KG1 (cell line): ENCODE measurements at places on chromosomes 1 and 21.
A peak's percentile ranks its signal among the peaks of the same experiment; 100 is the strongest.

- DNase-seq, result no peak
Measured at GRCh38 chr1:234004591-234004990, 100.1 kb downstream of the SLC35F3 start.

GRCh38 chr1:242432491-242433095 lies 91.9 kb downstream of the PLD5 start:
- no peak for DNase-seq

DNA sequence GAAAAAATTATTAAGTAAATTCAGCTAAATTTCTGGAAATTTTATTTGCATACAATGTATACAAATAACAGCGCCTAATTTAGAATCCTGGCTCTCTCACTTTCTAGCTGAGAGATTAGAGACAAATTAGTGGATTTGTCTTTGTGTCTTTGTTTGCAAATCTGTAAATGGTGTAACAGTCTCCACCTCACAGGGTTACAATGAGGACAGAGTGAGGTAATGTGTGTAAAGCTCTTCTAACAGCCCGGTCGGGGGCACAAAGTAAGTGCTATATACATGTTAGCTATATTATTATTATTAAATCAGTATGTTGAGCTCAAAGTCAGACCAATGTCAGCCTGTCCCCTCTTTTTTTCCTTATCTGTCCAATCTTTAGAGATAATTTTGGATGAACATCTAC lies 5.0 kb upstream of the ADAMTSL4 start:
- no peak for DNase-seq

- DNase-seq, result peak; percentile 37
Measured at GRCh38 chr1:234315091-234315541, 58.1 kb upstream of the COA6 start.

- DNase-seq, result no peak
Measured at GRCh38 chr1:108718927-108719655, 6.4 kb downstream of the FNDC7 start.

- no peak for DNase-seq
Measured at GRCh38 chr1:206590025-206590758, 22.1 kb downstream of the EIF2D start.

DNA sequence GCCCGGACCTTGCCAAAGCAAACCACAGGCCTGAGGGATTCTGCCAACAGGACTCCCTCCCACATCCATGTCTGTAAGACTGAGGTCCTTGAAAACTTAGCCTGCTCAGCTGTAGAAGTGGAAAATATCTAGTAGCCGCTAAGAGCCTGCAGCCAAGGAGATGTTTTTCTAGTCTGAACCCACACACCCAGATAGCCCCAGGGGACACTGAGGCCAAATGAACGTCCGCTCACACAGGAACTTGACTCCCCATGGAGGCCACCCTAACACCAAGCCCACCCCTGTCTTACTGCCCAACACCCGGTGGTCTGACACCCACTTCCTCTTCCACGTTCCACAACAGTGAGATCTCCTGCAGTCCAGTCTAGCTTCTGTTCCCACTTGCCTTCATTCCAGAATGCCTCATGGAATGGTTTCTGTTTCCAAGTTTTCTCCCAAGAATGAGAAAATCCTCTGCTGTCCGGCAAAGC lies 174.8 kb downstream of the PLPP3 start:
- no peak for DNase-seq

DNA sequence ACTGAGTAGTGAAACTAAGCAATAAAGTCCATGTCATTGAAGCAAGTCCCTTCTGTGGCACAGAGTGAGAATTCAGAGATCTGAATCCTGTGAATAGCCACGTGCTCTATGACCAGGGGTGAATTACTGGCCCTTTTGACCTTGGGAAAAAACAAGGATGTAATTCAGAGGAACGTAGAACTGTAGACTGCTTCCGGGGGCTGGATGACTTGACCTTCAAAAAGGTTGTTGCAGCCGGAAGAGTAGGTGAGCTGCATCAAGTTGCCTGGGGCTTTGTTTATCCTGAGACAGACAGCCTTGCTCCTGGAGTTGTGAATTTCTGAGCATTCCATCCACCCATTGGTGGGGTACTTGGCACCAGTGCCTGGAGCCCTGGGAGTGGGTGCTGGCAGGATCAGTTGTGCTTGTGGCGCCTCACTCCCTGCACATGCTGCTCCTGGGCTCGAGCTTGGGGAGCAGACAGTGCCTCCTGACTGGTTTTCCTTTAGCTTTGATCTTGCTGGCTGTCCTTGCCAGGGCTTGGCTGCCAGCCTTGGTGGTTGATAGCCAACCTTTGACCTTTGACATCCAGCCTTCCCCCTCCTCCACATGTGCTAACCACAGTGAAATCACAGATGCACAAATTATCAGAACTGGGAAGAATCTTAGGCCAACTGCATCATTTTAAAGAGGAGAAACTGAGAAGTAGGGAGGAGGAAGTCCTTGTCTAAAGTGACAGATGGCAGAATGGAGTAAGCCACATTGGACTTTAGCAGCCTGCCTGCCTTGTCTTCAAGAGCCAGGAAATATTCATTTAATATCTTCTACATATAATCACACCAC lies 16.2 kb upstream of the MYOG start:
- DNase-seq, result no peak

DNA sequence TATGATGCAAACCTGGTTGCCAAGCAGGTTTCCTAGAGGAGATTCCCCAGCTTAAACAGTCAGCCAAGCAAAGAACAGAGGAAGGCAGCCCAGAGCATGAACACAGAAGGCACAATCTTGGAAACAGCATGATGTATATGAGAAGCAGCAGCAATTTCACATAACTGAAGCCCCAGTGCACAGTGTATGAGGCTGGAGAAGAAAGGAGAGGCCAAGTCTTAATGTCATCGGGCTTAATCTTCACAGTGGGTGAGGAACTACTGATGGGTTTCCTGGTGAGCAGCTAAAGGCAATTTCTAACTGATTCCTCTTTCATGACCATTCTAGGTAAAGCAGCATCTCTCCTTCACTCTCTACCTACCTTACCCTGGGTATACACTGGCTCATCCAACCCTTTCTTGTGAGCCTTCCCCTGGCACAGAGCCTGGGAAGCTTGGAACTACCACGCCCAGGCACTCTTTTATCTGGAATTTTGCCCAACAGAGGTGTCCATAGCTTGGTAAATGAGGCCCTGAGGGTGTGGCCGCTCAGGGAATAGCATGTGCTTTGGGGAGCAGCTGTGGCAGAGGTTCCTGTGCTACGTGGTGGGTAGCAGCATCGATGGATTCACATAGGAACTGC lies 22.0 kb downstream of the FYB2 start:
- DNase-seq, result no peak

GRCh38 chr1:169368406-169368769 lies 393 bp downstream of the BLZF1 start:
- no peak for DNase-seq

- DNase-seq, result no peak
Measured at GRCh38 chr1:182374101-182374834, 17.3 kb downstream of the GLUL start.

GRCh38 chr21:29267666-29268065 lies 31.1 kb upstream of the BACH1 start:
- no peak for DNase-seq

DNA sequence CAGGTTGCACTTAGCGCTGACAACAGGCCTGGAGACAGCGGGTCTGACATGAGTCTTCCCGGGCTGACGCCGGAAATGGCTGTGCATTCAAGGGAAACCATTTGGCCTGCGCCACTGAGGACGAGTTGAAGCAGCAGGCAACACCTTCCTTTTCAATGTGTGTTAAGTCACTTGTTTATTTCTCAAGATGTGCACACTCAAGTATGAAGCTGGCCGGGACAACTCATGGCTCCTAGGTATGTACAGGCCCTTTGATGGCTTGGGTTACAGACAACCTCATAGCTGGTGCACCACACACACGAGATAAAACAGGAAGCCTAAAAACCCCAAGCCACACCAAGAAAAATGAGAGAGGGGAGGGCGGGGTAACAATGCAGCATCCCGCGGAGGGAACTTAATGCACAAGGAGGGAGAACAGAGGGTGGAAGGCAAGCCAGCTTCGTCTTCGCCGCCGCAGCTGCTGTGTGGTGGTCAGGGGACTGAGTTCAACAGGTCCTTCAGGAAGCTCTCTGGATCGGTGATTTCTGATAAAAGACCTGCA lies 118.0 kb upstream of the IFFO2 start:
- no peak for DNase-seq

GRCh38 chr1:148379170-148379500 lies 104.0 kb downstream of the PPIAL4G start:
- DNase-seq, result no peak

- DNase-seq, result peak; percentile 48
Measured at GRCh38 chr1:55215194-55216021, at the start of gene USP24. Gene USP24, minus strand, starts transcription at chr1:55215364. Its CDS starts 251 bp downstream, at chr1:55215113.

- no peak for DNase-seq
Measured at GRCh38 chr1:59730759-59731478, 83.8 kb upstream of the HOOK1 start.

- no peak for DNase-seq
Measured at GRCh38 chr1:117336088-117336817, 31.0 kb upstream of the MAN1A2 start.

- DNase-seq, result no peak
Measured at GRCh38 chr1:59113876-59114457, 182.9 kb upstream of the FGGY start.

GRCh38 chr1:209742409-209743144 lies 13.3 kb upstream of the TRAF3IP3 start:
- DNase-seq, result no peak

DNA sequence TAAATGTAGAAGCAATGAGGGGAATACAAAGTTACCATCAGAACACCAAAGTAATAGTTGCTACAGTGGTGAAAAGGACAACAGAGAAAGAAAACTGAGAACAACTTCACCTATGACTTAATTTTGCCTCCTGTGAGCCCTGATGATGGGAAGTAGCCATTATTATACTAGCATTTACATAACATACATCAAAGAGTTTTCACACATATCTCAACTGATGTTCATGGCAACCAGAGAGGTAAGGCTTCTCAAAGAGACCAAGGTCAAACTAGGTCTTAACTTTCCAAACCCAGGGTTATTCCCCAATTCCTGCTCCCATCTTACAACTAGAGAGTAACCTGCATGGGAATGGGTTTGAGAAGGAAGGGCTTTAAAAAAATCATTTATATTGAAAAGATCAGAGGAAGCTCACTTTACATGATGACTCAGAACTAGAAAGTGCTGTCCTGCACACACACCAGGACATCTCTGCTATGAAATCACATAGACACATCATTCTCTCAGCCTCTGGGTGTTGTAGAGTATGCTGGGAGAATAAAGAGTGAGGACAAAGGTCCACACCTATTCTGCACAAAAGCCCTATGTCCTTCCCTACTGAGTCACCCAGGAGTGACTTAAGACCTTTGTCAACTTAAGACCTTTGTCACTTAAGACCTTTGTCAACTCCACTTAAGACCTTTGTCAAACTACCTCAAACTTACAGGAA lies 179.7 kb downstream of the TNFSF18 start:
- DNase-seq, result no peak

DNA sequence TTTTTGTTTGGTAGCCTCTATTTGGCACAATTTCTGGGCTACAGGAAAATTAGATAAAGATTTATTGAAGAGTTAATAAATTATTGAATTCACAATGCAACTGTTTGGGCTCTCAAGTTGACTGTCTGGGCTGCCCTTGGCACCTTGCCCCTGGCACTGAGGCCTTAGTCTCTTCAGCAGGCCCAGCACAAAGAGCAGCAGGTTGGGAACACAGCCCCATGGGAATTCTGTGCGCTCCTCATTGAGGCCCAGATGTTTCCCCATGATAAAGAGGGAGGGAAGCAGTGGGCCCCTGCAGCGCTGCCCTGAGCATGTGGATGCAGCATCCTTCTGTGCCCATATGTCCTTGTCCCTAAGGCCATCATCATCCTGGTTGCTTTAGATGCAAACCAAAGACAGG lies 2.9 kb downstream of the CRNN start:
- no peak for DNase-seq

DNA sequence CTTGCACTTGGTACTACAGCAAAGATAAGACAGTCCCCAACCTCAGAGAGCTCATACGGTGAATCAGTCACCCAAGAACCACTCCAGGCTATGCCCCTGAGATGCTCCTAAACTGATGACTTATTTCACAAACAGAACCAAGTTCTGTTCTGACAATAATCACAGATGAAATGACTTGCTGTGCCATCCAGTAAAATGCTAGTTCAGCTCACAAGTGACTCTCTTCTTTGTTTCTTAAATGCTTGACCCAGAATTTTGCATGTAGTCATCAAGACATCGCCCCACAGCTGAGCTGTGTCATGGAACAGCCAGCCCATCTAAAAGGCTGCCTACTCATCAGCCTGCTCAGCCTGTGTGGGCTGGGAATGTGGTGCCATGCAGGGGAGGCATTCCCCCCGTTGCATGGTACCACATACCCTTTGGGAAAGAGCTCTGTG lies 6.1 kb upstream of the SLC19A2 start:
- no peak for DNase-seq

DNA sequence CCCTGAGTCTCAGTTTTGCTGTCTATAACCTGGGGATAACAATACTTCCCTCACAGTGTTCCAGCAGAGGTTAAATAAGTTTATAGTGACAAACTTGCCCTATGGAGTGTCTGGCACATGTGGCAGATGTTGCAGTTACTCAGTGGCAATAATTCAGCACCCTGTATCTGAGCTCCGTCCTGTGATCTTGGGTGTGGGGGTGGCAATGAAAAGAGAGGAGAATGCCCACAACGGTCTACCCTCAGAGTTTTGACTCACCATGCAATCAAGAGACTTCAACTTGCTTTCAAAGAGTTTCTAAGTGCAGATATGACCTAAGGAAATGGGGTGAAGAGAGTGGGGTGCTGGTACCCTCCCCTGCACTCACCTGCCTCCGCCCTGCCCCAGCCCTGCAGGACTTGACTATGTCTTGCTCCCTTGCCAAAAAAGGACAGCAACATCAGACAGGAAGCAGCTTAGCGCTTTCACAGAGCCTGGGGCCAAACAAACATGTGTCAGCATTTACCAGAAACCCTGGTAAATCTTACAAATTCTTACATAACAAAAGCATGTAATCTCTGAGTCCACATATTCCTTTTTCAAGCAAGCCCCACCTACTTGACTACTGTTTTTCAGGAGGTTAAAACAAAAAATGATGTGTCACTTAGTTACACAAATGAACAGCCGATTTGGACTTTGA lies 185.1 kb upstream of the CAMK1G start:
- DNase-seq, result no peak
